ENCODE measurements at places on chromosomes 13 and 19.

- DNase-seq, result no peak
Observed at GRCh38 chr13:110232756-110233155, 74.2 kb downstream of the COL4A1 start.

- no peak for DNase-seq
Observed at GRCh38 chr19:6772866-6773322, 386 bp downstream of the VAV1 start.

DNA sequence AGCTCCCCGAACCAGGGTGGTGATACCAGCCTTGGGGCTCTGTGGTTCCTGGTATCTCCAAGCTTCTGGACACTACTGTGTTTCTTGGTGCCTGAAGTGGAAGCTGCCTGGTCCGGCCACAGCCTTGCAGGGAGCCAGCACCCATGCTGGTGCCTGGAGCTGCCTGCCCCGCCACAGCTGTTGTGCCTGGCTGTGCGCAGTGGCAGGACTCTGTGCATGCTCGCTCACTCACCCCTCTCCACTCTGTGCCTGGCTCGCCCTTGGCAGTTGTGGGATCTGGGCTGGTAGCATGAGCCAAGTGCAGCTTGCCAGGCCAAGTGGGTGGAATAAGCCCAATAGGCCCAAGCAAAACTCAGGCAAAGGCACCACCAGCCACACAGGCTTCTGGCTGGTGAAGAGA lies 1225.3 kb downstream of the SLITRK5 start:
- DNase-seq, result no peak

DNA sequence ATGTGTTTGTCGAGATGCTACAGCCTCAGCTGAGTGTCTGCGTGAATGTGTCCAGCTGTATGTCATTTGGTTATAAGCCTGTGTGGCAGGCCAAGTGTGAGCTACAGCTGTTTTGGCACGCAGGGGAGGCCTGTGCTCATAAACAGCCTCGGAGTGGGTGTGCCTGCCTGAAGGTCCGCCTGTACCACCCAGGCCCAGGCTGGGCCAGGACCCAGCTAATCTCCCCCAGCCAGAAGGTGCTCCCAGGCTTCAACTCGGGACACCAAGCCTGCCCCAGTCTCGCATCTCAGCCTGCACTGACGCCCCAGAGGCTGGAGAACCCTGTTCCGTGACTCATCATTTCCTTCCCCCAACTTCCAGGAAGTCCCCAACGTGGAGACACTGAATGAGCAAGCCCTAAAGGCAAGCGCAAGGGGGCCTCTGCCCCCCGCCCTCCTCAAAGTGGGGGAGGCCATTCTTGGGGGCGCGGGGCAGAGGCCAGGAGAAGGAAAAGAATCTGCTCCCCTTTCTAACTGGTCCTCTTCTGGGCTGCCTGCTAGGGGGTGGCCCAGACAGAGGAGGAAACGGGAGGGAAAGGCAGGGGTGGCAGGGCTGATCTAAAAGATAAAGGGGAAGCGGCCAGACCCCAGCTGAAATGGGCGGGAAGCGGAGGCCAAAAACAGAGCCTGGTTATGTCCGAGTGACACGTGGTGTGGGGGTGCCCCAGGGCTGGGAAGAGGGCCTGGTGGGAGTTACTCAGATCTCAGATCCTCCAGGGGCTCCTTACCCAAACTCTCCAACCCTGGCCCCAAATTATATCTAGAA lies 2.0 kb downstream of the SLC1A5 start:
- peak; percentile 82 for DNase-seq

GRCh38 chr13:34951528-34951927 lies 9.5 kb downstream of the NBEA start:
- DNase-seq, result no peak

GRCh38 chr13:43846496-43847158 lies 32.9 kb downstream of the CCDC122 start:
- no peak for DNase-seq

DNA sequence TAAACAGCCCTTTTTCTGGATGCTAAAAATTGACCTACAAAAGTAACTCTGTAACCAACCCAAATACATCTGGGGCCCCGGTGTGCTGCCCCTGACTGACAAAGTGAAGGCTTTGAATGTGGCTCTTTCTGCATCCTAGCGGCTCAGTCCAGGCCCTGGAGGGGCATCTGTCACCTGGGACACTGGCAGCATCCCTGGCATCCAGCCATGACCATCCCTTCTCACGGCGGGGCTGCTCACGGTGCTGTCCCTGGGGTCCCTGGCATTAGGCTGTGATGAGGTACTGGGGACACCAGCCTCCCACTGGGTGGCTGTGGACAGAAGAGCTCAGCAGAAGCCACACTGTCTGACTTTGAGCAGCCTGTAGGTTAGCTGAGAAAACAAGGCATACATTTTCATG lies 34.3 kb downstream of the BICRA start:
- DNase-seq, result no peak

DNA sequence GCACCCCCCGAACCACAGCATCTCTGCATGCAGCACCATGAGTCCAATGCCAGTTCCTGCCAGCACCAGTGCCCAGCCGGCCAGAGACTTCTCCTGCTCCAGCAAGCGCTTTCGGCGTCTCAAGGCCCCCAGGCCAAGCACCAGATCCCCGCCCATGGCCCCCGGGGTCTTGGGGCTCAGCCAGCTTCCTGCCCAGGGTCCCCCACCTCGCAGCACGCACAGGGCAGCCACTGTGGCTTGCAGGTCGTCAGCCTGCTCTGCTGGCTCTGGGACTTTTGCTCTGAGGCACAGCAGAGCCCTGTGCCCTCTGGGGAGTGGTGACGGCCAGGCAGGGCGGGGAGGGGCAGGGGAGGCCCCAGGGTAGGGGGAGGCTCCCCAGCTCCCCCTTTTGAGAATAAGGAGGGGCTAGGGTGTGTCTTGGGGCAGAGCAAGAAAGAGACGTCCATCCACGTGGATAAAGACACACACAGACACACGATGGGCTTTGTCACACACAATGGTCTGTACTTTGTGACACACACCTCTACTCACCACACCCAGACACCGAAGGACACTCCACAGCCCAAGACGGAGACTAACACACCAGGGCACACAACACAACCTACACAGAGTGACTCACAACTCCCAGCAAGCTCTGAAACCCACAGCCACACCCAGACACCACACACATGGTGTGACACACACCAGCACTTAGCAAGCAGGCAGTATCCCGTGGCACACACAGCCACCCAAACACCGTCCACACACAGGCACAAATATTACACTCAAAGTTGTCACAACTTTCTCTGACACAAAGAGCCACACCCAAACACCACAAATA lies at the start of gene KCNN4:
Gene KCNN4 (minus strand): TSS at position 268 of the 820 bp plus-strand sequence. CDS start 112 bp downstream, at position 156.
- peak; percentile 86 for DNase-seq

GRCh38 chr19:887072-887471 lies 5.9 kb downstream of the MED16 start:
- no peak for DNase-seq

DNA sequence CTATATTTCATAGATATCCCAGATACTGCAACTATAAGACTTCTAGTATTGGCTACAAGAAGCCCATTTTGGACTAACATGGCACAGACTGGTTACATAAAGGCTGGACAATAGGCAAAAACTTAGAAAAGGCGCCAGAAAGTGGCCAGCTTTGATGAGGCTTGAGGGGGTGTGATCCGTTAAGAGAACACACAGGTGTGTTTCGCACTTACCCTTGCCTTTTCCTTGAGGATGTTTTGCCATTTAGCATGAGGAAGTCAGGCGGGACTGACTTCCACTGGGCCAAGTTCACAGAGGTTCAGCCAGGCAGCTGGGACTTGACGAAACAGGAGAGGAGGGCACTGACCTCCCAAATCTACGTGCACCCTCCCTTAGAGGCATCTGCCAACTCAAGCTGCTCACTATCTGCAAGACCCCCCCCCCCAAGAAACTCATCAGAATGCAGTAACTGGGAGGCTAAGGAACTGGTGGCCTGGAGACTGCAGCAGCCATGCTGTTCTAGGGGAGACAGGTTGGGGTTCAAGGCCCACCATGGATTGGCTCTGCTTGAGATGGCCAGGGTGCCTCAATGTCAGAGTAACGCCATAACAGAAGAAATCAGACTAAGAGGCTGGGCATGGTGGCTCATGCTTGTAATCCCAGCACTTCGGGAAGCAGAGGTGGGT lies 4.5 kb upstream of the LIN7B start:
- DNase-seq, result no peak

DNA sequence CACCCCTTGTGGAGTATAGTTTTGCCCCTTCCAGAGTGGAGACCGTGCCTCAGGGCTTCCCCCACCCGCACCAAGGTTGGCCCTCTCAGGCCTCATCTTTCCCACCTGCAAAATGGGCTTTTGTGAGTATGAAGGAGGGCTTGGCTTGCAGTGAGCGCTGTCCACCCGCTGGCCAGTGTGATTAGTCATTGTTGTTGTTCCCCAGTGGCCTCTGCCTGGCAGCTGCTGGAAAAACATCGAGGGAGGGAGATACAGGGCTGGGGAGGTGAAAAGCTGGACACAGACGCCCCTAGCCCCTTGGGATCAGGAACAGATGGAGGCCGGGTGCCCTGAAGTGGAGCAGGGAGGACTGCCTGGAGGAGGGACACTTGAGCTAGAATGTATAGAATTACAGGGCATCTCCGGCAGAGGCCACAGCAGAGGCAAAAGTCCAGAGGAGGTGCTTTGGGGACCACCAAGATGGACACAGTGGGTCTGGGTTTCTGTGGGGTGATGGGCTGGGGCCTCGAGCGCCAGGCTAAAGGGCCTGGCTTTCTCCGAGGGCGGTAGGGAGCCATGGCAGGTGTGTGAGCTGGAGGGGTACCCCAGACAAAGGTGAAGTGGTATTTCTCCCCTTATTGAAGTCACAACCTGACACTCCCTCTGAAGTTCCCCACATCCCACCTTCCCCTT lies 3.9 kb upstream of the IL12RB1 start:
- DNase-seq, result no peak
